ENCODE measurements at places on chromosomes 16 and 17. TPM values are rescaled to one million over a fixed set of nuclear protein-coding genes. Genes with fewer than 3 reads are reported as not detected.

- no peak for DNase-seq
Observed at GRCh38 chr16:6642271-6642670, 690.4 kb upstream of the RBFOX1 start.

Gene KRTAP2-3
- total RNA-seq = 1.8 TPM

GRCh38 chr16:77890075-77890474, 101.7 kb downstream of the VAT1L start:
- no peak for DNase-seq

Gene SLC47A1
- total RNA-seq = 0.35 TPM

GRCh38 chr17:34306466-34306865, 12.8 kb upstream of the CCL8 start:
- no peak for DNase-seq

Gene C16orf92
- not detected for total RNA-seq

Gene KRTAP4-7
- not detected for total RNA-seq

- DNase-seq = no peak
Observed at GRCh38 chr17:14321476-14321949, 20.6 kb downstream of the HS3ST3B1 start.

DNA sequence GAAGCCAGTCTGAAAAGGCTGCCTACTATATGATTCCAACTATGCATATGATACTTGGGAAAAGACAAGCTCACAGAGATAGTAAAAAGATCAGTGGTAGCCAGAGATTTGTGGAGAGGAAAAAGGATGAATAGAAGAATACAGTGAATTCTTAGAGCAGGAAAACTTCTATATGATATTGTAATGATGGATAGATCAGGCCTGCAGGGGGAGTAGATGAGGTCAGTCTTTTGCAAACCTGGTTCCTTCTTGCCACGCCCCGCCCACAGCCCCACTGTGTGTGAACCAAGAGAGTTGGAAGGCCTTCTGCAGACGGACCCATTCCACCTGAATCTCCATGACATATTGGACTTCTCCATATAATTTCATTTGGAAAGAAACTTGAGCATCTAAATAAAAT, 761 bp upstream of the CCL8 start:
- DNase-seq = no peak

- DNase-seq = no peak
Observed at GRCh38 chr16:8963821-8964441, at the start of gene USP7. TSS of gene USP7 (minus strand) at chr16:8963906. CDS start at chr16:8963285, 621 bp downstream.

Measured in glomerular endothelial cell (primary cell).